Activated T-helper 9 cell treated with anti-CD3 and anti-CD28 coated beads, Interleukin-2, amount 50 U/mL, for 16 hours (primary cell): ENCODE measurements at places on chromosomes 7 and 10.
A peak's percentile ranks its signal among the peaks of the same experiment; 100 is the strongest.

- no peak for DNase-seq
Observed at GRCh38 chr10:114874827-114875411, 53.3 kb downstream of the FHIP2A start.

GRCh38 chr10:60403168-60403873 lies 13.6 kb upstream of the ANK3 start:
- DNase-seq, result no peak

DNA sequence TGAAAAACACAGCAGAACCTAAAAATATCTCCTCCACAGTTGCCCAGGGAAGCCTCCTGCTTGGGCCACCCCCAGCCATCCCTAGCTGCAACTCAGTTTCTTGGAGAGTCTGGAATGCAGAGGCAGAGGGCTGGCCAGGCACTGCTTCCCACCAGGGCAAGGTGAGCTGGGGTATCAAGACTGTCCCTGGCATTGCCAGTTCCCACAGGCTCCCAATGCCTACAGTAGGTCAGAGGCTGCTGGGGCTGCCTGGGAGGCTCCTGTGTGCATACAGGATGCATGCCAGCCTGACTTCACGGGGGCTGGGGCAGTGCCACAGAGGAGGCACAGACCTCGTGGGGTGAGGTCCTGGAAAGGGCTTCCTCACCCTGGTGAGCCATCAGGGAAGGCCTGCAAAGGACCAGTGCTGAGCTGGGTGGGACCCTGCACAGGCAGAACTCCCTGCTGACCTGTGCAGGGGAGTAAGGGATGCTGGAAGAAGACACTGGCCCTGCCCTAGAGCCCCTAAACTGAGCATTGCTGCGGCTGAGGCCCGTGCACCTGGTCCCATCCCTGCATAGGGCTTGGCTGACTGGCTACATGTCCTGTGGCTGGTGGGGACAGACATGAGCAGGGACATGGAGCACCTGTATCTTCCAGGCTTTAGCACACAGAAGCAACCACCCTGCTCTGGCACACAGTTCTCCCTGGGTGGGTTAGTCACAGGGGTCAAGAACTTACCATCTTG lies 121.9 kb upstream of the RET start:
- DNase-seq, result no peak

GRCh38 chr10:116752969-116753665 lies 10.8 kb upstream of the HSPA12A start:
- DNase-seq, result no peak

GRCh38 chr10:69738858-69739435 lies 62.8 kb upstream of the COL13A1 start:
- DNase-seq, result no peak

GRCh38 chr7:118629898-118630438 lies 405.5 kb downstream of the ANKRD7 start:
- no peak for DNase-seq

GRCh38 chr7:20504060-20504459 lies 111.4 kb upstream of the ABCB5 start:
- no peak for DNase-seq

- DNase-seq, result no peak
Observed at GRCh38 chr7:133053321-133053891, 28.5 kb downstream of the CHCHD3 start.

GRCh38 chr7:96901822-96902445 lies 103.4 kb upstream of the DLX6 start:
- no peak for DNase-seq

GRCh38 chr7:88218836-88219605 lies 817 bp downstream of the SRI start:
- peak; percentile 9 for DNase-seq

- DNase-seq, result no peak
Observed at GRCh38 chr7:41339913-41340676, 362.8 kb downstream of the INHBA start.

- DNase-seq, result no peak
Observed at GRCh38 chr10:21705828-21706176, 171.8 kb downstream of the MLLT10 start.

DNA sequence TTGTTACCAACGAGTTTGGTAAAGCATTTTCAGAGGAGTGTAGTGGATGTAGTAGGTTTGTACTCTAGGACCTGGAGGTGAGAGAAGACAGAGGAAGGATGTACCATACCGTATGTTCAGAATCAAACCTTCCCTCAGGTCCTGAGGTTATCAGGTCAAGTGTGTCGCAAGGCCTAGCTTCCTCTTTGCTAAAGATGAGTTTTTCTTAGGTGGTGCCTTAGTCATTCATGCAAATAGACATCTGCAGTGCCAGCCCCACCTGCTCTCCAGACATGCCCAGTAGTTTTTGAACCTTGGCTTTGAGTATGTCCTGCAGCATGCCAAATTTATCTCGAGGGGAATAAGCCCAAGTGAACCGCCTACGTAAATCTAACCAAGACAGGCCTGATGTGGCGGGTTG lies 71.3 kb downstream of the HDAC9 start:
- no peak for DNase-seq

GRCh38 chr7:47932016-47932415 lies 16.2 kb downstream of the PKD1L1 start:
- DNase-seq, result no peak

GRCh38 chr10:84291384-84291783 lies 37.0 kb upstream of the CCSER2 start:
- DNase-seq, result no peak

DNA sequence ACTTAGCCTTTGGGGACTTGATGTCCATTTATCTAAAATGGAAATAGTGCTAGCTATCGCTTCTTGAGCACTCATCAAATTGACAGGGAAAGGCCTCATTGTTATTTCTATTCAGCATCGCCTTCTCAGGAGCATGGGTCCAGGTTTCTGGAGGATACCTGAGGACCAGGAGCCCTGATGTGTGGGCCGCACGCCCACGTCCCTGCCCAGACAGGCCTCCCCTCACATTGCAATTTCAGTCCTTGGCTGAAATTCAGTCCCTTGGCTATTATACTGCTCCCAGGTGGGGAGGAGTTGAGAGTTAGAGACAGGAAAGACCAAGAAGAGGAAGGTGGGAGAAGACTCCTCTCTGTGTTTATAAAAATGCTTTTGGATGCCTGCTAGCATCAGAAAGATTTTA lies 38.9 kb downstream of the GPRIN2 start:
- DNase-seq, result no peak

- no peak for DNase-seq
Observed at GRCh38 chr7:37149773-37150124, 298.9 kb downstream of the ELMO1 start.

GRCh38 chr10:8061274-8062211 lies 7.1 kb downstream of the GATA3 start:
- no peak for DNase-seq

DNA sequence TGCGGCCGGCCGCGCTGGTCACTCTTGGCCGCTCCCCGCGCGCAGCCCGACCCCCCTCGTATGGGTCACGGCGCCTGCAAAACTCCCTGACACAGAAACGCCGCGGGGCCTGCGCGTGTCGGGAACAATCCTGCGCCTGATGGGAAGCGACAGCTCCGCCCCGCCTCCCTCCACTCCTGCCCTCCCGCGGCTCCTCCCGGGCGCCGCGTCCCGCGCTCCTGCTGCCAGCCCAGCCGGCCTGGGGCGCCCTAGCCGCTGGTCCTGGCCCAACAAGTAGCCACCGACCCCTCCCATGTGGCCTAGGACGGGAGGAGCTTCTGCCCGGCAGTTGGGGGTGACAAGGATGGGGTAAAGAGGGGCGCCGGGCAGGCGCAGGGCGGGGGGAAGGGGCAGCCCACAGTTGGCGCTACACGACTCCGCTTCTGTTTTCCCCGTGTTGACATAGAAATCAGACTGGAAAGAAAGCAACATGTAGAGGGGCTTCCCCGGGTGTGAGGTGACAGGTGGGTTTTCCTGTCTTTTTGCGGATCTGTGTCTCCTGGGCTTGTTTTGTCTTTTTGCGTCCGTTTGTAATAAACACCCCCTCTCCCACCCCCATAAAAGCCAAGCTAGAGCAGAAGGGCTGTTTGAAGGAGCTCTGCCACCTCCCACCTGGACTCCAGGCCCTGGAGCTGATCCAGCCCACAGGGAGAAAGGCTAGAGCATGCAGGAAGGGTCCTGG lies 35.1 kb upstream of the PAX2 start:
- DNase-seq, result no peak

- DNase-seq, result no peak
Observed at GRCh38 chr7:77912293-77912692, 113.7 kb downstream of the PHTF2 start.

DNA sequence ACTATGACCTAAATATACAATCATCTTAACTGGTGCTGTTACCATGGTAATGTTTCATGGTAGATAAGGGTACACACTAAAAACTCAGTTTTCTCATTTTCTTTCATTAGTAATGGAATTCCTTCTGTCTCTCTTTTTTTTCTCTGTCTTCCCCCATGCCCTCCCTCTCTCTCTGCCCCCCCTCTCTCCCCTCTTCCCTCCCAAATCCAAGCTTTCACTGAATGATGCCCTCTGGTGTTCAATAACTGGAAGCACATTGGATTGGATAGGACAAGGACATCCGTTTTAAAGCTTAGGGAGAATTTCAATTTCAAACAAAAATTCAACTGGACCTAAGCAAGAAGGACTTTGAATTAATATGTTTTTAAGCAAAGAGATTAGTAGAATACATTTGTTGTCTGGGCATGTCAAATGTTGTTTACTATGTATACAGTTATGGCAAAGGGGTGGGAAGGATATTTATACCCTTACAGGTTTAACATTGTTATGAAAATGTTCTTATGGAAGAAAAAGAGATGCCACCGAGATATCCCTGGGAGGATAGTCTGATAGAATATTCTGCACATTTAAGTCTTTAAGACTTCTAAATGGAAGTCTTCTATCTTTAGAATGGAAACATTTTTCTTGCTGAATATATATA lies 6.1 kb downstream of the CHRM2 start:
- DNase-seq, result no peak

DNA sequence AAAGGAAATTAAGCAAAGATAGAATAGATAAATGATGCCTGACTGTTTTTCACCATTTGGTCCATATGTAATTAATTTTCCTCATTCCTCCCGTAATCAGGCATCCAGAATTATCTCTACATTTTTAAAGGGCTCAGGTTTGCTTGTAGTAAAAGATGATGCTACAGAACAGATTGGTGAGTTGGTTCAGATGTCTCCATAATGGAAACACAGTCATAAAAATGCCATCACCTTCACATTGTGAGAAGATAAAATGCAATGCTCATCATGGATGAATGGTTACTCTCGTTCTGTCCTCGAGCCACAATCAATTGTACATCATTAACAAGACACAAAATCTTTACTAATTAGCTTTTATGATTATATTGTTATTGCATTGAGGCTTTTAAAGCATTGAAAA lies 64.9 kb upstream of the CELF2 start:
- no peak for DNase-seq

DNA sequence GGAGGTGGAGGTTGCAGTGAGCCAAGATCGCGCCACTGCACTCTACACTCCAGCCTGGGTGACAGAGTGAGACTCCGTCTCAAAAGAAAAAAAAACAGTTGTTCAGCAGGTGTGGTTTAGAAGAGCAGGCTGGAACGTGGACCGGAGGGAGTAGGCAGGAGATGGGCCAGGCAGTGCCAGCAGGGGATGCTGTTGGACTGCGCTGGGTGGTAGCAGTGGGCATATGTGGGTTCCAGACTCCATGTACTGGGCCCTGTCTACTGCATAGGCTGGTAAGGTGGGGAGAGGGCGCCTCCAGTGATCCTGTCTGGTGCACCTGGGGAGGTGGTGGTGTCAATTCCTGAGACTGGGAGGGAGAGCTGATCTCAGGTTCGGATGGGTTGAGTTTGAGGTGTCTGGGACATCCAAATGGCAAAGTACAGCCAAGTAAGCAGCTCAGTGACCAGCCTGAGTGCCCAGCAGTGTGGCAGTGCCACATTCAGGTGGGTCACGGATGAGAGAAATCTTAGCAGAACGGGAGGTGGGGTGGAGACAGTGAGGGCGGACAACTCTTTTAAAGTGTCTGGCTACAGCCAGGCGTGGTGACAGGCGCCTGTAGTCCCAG lies 25.9 kb downstream of the SFXN4 start:
- DNase-seq, result peak; percentile 22

DNA sequence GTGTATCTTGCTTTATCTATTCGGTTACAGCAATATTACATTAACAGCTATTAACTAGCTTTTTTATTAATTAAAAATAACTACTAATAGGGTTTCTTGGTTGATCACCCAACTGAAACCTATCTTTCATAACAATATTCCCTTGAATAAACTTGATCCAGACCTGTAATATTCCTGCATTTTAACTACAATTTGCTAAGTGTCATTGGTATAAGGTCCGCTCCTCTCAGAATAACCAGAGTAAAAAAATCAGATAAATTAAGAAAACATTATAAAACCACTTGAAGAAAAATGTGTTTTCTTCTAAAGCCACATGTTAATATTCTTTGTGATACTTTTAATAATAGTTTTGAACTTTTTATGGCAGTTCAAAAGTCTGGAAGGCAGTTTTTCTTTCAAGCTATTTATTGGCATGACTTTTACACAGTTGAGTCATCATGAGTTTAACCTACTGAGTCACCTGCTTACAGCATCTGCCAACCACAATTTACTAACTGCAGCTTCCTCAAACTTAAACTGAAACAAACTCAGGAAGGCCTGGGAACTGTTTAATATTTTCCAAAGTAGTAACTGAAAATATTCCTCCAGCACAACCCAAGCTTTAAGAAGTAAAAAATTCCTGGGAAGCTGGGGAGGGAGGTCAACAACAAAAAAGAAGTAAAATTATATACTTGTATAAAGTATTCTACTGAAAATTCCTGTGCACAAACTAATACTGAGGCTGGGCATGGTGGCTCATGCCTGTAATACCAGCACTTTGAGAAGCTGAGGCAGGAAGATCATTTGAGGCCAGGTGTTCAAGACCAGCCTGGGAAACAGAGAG lies 103.2 kb downstream of the NRBF2 start:
- no peak for DNase-seq

DNA sequence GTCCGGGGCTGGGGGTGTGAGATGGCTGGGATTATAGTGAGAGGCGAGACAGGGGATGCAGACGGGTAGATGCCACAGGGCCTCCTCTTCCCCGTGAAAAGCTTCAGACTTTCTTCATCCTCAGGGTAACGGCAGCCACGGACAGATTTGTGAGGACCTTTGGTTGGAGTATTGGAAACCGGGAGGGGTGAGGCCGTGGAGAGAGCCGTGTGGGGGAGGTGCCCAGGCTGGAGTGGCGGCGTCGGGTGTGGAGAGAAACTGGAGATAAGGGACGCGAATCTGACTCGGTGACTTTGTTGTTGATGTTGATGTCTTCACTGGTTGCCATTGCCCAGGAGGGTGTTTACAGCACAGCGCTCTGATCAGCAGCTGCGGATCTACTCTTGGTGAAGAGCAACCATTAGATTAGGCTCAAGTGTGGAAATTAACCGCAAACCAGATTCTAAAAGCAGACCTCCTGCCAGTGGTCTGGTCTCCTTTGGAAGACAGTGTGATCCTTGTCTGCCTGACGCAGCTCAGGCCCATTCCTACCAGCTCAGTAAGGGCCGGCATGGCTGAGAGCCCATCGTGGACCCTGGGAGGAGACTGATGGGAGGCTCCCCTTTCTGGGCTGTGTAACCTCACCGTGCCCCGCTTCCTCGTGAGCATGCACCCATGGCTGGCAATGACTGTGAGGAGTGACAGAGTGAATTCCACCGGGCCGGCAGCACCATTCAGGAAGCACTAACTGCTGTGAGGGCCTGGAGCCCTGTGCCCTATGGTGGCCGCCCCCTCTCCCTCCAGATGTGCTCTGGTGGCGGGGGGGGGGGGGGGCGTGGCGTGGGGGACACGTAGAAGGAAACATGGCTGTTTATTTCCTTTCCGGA lies 90.3 kb downstream of the INPP5A start:
- no peak for DNase-seq
